Transverse colon (tissue), 4 donors: ENCODE measurements at places on chromosomes 16 and 17. TPM values are rescaled to one million over a fixed set of nuclear protein-coding genes. Genes with fewer than 3 reads are reported as not detected.
A peak's percentile ranks its signal among the peaks of the same experiment; 100 is the strongest.

- peaks cover 5% of the 10 kb centered on the region for H3K27me3 ChIP-seq
- peak overlapping the region; percentile 37 for H3K27ac ChIP-seq
- DNase-seq = peak; percentile 48
- H3K36me3 ChIP-seq = no peaks in the 10 kb centered on the region
- no peak overlapping the region for H3K4me3 ChIP-seq
Observed at GRCh38 chr16:66250686-66251431, 115.6 kb upstream of the CDH5 start.

GRCh38 chr16:86828202-86828601, 249.9 kb downstream of the FOXL1 start:
- no peak overlapping the region for H3K4me3 ChIP-seq

Gene MYH2
- total RNA-seq = not detected

Gene MPDU1
- 312 TPM for total RNA-seq
